ENCODE measurements at places on chromosomes 12 and 14.

DNA sequence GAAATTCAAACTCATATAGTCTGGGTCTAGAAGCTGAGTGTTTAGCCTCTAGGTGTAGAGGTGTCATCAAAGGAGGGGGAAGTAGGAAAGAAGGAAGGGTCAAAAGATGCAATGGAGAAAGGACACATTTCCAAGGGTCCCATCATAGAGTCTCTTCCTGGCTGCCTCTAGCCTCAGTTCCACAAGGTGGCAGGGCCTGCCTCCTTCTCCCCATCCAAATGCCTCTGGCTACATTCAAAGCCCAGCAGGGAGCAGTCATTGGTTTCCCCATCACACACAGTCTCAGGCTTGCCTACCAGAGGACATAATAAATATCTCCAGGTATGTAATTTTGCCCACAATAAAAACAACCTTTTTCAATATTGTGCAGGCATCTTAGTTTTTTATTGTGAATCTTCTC, 2.1 kb upstream of the CCT2 start:
- DNase-seq, result no peak

- DNase-seq, result no peak
Observed at GRCh38 chr14:102507081-102507856, 2.3 kb downstream of the ANKRD9 start.

DNA sequence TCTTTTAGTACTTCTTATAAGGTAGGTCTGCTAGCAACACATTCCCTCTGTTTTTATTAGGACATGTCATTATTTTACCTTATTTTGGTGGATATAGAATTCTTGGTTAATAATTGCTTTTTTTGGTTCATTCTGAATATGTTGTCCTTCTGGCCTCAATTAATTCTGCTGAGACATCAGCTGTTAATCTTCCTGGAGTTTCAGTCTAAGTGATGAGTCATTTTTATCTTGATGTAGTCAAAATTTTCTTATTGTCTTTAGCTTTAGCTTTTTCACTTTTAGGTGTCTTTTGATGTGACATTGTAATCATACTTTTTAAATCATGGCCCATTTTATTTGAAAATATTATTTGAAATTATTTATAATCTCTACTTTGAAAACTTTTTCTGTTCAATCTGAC, 104.9 kb upstream of the PMCH start:
- no peak for DNase-seq

GRCh38 chr12:106248846-106249371, 1.1 kb upstream of the CKAP4 start:
- peak; percentile 86 for DNase-seq

GRCh38 chr14:63275611-63276010, 43.1 kb downstream of the GPHB5 start:
- no peak for DNase-seq

- DNase-seq, result no peak
Observed at GRCh38 chr14:33460164-33460563, 490.7 kb downstream of the EGLN3 start.

GRCh38 chr12:57893431-57894353, 47.2 kb upstream of the CTDSP2 start:
- peak; percentile 93 for DNase-seq

GRCh38 chr12:46386877-46387629, 14.5 kb upstream of the SLC38A2 start:
- no peak for DNase-seq

DNA sequence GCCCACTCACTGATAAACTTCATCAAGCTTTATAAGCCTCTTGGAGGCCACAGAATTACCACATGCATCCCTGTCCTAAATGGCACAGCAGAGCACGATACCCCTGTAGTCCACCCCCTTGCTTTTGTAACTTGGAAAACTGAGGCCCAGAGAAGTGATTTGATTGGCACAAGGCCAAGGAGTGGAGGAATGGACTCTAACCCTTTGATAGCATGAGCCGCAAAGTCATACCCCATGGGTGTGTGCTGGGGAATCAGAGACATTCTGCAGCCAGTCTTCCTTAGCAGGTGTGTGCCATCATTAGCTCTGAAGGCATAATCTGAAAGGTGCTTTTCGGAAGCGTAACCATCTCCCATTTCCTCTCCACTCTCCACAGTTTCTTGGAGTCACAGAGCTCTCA, 28.5 kb upstream of the PWP1 start:
- no peak for DNase-seq

- no peak for DNase-seq
Observed at GRCh38 chr12:76399040-76399439, 50.8 kb upstream of the BBS10 start.

DNA sequence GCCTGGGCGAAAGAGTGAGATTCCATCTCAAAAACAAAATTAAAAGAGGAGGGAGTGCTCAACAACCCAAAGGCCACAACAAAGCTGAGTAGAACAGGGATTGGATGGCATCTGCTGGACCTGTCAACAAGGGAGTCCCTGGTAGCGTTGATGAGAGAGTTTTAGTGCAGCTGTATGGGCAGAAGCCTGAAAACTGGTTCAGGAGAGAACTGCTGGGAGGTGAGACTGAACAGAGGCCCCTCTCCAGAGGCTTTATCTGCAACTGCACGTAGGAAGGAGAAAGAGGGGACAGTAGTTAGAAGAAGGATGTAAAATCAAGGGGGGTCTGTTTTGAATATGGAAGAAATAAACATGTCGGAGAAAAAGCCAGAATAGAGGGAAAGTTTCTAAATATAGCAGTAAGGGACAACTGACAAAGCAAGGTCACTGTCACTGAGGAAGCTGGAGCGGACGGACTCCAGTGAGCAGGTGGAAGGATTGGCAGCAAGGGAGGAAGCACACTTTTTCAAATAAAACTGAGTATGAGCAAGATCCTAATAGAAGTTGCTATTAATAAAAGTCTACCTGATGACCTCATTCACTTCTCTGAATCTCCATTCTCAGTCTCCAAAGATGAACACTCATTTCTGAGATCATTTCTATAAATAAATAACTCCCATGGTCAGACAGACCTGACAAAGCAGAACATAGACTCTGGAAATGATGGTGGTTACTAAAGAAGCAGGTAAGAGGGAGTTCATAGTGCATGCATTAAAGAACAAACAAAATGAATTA, 11.8 kb upstream of the ATF1 start:
- no peak for DNase-seq
